IPS DF 6.9 (cell line): ENCODE measurements at places on chromosomes 2 and 18.

GRCh38 chr2:48693066-48693465, 62.5 kb downstream of the LHCGR start:
- no peak overlapping the region for H3K27ac ChIP-seq
- H3K36me3 ChIP-seq = no peaks in the 10 kb centered on the region
- H3K4me3 ChIP-seq = no peak overlapping the region
- H3K4me1 ChIP-seq = no peaks in the 10 kb centered on the region; the same call in 1 of the 2 replicates
- DNase-seq = no peak

- H3K27me3 ChIP-seq = no peaks in the 10 kb centered on the region
- H3K27ac ChIP-seq = no peak overlapping the region
- no peak for DNase-seq
- H3K4me3 ChIP-seq = no peak overlapping the region
- no peaks in the 10 kb centered on the region for H3K4me1 ChIP-seq
These were observed 894.9 kb upstream of the CDH2 start for GRCh38 chr18:29071869-29072268.

GRCh38 chr18:21912339-21913239, 172.0 kb downstream of the MIB1 start:
- no peaks in the 10 kb centered on the region for H3K4me1 ChIP-seq
- DNase-seq = no peak
- H3K36me3 ChIP-seq = no peaks in the 10 kb centered on the region
- H3K27me3 ChIP-seq = peaks cover 5% of the 10 kb centered on the region

DNA sequence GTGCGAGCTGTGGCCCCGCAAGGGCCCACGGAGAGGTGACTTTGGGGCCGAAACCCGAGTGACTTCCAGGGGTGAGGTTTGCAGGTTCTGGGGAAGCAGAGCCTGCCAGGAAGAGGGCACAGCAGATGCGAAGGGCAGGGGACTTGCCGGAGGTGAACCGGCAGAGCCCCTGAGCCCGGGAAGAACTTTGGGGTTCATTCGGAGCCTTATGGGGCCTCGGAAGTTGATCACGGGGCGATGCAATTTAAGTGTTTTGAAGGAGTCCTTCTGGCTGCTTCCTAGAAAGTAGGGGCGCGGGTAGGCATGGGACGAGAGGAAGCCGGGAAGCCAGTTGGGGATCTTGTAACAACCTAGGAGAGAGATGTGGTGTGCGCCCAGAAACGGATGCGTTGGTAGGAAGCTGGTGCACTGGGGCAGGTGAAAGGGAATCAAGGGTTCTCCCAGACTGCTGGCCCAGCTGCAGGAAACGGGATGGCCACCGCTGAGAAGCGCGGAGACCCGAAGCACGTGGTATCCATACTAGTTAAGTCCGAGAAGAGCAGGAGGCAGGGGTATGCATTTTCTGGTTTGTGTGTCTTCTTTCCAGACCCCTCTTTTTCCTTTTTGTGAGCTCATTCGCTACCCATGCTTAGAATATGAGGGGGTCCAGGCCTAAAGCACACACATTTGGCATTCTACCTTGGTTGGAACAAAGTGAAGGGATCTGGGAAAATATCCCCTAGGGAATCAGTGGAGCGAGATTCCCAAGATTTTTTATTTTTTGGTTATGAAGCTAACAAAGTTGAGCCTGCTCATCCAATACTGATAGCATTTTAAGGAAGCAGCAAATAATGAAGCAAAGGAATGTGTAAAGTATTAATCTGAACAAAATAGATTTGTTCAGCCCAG, 758 bp downstream of the SCLY start:
- no peak overlapping the region for H3K27ac ChIP-seq
- peak overlapping the region; percentile 82 for H3K4me3 ChIP-seq
- H3K36me3 ChIP-seq = peaks cover 5% of the 10 kb centered on the region
- H3K4me1 ChIP-seq = no peaks in the 10 kb centered on the region; the same call in 1 of the 2 replicates
- no peaks in the 10 kb centered on the region for H3K27me3 ChIP-seq
- peak; percentile 22 for DNase-seq

DNA sequence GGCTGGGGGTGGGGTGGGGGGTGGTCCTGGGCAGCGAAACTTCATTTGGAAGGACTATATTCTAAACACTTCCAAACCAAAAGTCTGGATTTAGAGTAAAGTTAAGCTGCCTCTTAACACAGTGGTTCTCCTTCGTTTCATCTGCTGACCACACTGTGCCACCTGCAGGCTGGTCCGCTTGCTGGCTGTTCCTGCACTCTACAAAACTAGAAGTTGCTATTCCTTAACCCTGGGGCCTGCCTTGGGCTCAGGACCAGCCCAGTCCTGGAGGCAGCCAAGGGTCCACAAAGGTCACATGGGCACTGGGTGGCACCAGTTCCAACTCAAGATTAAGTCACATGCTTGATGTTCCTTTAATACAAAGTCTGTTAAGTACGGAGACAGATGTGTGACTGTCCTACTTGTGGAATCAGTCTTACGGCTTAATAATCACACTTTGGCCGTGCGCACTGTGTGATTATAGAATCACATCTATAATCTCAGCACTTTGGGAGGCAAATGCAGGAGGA, 195.4 kb downstream of the FAM210A start:
- no peaks in the 10 kb centered on the region for H3K4me1 ChIP-seq
- H3K4me3 ChIP-seq = no peak overlapping the region
- H3K27me3 ChIP-seq = no peaks in the 10 kb centered on the region
- no peak overlapping the region for H3K27ac ChIP-seq

- H3K36me3 ChIP-seq = no peaks in the 10 kb centered on the region
- H3K27ac ChIP-seq = no peak overlapping the region
- DNase-seq = no peak
- H3K4me3 ChIP-seq = no peak overlapping the region
- no peaks in the 10 kb centered on the region for H3K27me3 ChIP-seq
- H3K4me1 ChIP-seq = no peaks in the 10 kb centered on the region
These were observed 6.3 kb upstream of the RBMS1 start for GRCh38 chr2:160499865-160500264.

GRCh38 chr2:37912616-37913015, 12.5 kb upstream of the RMDN2 start:
- H3K36me3 ChIP-seq = no peaks in the 10 kb centered on the region
- no peak overlapping the region for H3K27ac ChIP-seq
- no peak for DNase-seq

GRCh38 chr2:237299906-237300305, 114.1 kb downstream of the COL6A3 start:
- no peak overlapping the region for H3K27ac ChIP-seq
- H3K4me3 ChIP-seq = no peak overlapping the region
- 0 out of 2 replicates have a peak, but pooled peaks cover 2% of the 10 kb centered on the region for H3K4me1 ChIP-seq
- H3K36me3 ChIP-seq = no peaks in the 10 kb centered on the region
- H3K27me3 ChIP-seq = no peaks in the 10 kb centered on the region

- no peaks in the 10 kb centered on the region for H3K4me1 ChIP-seq
- no peak overlapping the region for H3K27ac ChIP-seq
- no peaks in the 10 kb centered on the region for H3K27me3 ChIP-seq
- H3K4me3 ChIP-seq = no peak overlapping the region
- no peak for DNase-seq
- H3K36me3 ChIP-seq = no peaks in the 10 kb centered on the region
These were observed 13.1 kb downstream of the CYRIA start for GRCh38 chr2:16652296-16653082.

DNA sequence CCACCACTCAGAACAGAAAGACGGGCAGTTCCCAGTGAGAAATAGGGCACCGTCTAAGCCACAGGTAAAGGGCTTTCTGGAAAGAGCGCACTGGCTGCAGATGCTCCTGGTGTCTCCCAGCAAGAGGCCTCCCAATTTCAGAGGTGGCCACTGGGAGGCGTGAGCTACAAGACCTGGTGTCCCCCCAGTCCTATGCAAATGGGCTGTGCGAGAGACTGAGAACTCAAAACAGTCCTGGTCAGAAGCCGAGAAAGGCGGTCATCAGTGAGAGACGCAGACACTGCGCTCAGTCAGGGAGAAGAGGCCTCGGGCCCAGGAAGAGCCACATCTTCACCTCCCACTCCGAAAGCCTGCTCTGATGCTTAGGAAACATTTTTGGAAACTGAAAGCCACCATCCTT, 179.5 kb downstream of the EIPR1 start:
- DNase-seq = peak; percentile 13
- H3K36me3 ChIP-seq = no peaks in the 10 kb centered on the region
- H3K27ac ChIP-seq = no peak overlapping the region
- H3K4me1 ChIP-seq = peaks cover 4% of the 10 kb centered on the region; the same call in 1 of the 2 replicates
- H3K27me3 ChIP-seq = no peaks in the 10 kb centered on the region

DNA sequence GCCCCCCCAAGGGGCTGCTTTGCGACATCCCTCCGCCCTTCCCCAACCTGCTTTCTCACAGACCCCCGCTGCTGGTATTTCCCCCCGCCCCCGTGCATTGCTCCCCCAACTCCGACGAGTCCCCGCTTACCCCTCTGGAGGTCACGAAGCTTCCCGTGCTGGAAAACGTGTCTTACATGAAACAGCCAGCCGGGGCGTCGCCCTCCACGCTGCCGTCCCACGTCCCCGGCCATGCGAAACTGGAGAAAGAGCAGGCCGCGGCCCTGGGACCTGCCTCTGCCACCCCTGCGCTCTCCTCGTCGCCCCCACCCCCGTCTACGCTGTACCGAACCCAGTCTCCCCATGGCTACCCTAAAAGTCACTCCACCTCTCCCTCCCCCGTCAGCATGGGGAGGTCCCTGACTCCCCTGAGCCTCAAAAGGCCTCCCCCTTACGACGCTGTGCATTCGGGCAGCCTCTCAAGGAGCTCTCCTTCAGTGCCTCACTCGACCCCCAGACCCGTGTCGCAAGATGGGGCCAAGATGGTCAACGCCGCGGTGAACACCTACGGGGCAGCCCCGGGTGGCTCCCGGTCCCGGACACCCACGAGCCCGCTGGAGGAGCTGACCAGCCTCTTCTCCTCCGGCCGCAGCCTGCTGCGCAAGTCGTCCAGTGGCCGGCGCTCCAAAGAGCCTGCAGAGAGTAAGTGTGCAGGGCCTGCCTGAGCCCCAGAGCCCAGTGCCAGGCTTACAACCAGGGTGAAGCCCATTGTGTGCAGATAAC, 183.0 kb downstream of the NYAP2 start:
- H3K4me1 ChIP-seq = no peaks in the 10 kb centered on the region
- no peaks in the 10 kb centered on the region for H3K36me3 ChIP-seq
- no peak for DNase-seq
- H3K27ac ChIP-seq = no peak overlapping the region
- no peak overlapping the region for H3K4me3 ChIP-seq

- H3K27me3 ChIP-seq = no peaks in the 10 kb centered on the region
- no peak overlapping the region for H3K27ac ChIP-seq
- no peaks in the 10 kb centered on the region for H3K4me1 ChIP-seq
- peak overlapping the region; percentile 53; the same call in 1 of the 2 replicates for H3K4me3 ChIP-seq
These were observed 411 bp downstream of the NARS1 start for GRCh38 chr18:57621246-57621604.

GRCh38 chr2:46490521-46491141, 11.3 kb downstream of the TMEM247 start:
- H3K36me3 ChIP-seq = no peaks in the 10 kb centered on the region
- no peak overlapping the region for H3K27ac ChIP-seq
- H3K4me3 ChIP-seq = no peak overlapping the region
- H3K4me1 ChIP-seq = peaks cover 8% of the 10 kb centered on the region

DNA sequence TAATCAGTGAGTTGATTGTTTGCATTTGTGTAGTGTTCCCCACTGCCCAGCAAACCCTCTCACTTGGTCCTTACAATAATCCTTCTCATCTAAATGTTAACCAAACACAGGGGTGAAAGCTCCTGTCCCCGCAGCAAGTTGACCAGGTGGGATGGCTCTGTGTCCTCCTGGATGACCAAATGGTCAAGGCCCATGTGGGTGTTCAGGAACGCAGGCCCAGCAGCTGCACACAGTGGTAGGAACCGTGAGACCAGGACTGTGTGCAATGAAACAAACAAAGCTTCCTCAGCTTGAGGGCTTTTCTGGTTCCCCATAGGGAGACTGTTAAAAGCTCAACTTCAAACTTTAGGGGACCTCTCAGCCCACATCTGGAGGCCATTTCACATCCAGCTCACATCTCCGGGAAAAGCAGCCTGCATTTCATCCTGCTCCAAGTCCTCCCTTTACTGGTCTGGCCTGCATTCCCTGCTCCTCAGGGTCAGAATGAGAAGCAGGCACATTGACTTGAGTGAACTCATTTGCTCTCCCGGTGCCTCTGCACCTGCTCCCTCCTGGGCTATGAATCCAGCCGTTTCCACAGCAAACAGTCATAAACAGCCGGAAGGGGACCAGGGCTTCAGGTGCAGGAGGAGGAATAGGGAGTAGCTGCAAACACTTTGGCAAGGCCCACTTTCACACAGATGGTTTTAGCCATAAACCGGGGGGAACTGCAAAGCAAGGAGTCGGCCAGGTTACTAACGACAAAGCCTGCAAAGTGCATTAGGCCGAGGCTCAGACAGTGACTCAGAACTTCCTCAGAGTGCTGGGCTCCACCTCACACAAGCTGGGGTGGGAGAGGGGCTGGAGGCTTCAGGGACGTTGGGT, 144.7 kb downstream of the CAPN13 start:
- no peak for DNase-seq
- H3K27me3 ChIP-seq = no peaks in the 10 kb centered on the region
- no peak overlapping the region for H3K4me3 ChIP-seq
- no peak overlapping the region for H3K27ac ChIP-seq
- no peaks in the 10 kb centered on the region for H3K36me3 ChIP-seq
- no peaks in the 10 kb centered on the region for H3K4me1 ChIP-seq

DNA sequence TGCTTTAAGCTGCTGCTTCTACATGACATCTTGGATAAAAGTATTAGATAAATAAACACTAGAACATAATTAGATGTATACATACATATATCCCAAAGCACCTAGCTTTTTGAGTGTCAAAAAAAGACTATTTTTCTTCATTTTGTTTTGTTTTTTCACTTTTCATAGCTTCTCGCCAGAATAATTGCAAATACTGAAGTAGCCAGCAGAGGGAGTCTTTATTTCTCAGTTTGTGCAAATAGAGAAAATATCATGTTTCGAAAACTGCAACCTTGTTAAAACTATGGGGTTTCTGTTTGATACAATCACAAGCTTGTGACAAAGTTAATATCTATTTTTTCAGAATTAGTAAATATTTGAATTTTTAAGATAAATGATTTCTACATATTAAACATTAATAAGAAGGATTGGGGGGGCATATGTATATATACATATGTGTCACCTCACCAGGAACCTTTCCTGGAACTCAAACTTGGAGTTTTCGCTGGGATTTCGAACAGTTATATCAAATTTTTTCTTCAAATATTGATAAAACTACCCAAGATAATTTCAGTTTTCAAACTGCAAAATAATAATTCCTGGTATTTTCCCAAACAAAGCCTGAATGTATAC, 61.0 kb downstream of the GRB14 start:
- no peaks in the 10 kb centered on the region for H3K4me1 ChIP-seq
- H3K36me3 ChIP-seq = no peaks in the 10 kb centered on the region
- DNase-seq = no peak
- no peak overlapping the region for H3K27ac ChIP-seq

GRCh38 chr2:46748121-46748520, 167.5 kb downstream of the MCFD2 start:
- H3K4me3 ChIP-seq = no peak overlapping the region
- H3K27me3 ChIP-seq = no peaks in the 10 kb centered on the region
